Activated CD4-positive, alpha-beta memory T cell treated with anti-CD3 and anti-CD28 coated beads for 36 hours (primary cell): ENCODE measurements at places on chromosomes 7 and 10. TPM values are rescaled to one million over a fixed set of nuclear protein-coding genes. Genes with fewer than 3 reads are reported as not detected.

DNA sequence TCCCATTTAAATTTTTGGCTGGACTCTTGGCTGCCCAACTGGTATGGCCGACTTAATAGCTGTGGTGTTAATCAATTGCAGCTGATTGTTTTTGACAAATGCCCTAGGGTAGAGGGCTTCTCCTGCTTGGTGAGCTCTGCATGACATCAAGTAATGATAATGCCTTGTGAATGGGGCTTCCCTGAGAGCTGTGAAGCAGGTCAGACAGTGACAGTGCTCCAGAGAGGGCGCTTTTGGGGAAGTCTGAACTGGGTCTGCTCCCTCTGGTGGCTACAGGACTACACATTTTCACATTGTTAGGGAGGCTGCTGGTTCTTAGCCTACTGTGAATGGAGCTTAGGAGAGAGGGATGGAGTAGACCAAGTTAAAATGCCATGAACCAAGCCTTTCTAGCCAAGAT lies 98.8 kb downstream of the SDK1 start:
- no peaks in the 10 kb centered on the region for H3K36me3 ChIP-seq
- H3K4me3 ChIP-seq = no peak overlapping the region

DNA sequence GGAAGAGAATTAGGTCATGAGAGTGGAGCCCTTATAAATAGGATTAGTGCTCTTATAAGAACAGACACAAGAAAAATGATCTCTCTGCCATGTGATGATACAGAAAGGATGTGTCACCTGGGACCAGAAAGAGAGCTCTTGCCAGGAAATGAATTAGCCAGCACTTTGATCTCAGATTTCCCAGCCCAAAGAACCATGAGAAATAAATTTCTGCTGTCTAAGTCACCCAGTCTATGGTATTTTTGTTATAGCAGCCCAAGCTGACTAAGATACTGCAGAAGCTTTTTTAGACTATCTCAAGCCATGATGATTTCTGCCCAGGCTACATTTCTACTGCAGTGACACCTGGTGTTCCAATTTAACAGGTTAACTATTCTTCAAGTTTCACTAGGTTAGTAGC lies 84.8 kb downstream of the RSU1 start:
- peaks cover 69% of the 10 kb centered on the region for H3K36me3 ChIP-seq
- peaks cover 18% of the 10 kb centered on the region for H3K4me1 ChIP-seq
- no peaks in the 10 kb centered on the region for H3K27me3 ChIP-seq

GRCh38 chr10:73650537-73651331 lies 5.1 kb downstream of the SYNPO2L start:
- H3K27me3 ChIP-seq = no peaks in the 10 kb centered on the region
- H3K4me1 ChIP-seq = peaks cover 5% of the 10 kb centered on the region
- no peaks in the 10 kb centered on the region for H3K36me3 ChIP-seq
- H3K27ac ChIP-seq = no peak overlapping the region
- no peak overlapping the region for H3K4me3 ChIP-seq

- peaks cover 5% of the 10 kb centered on the region for H3K4me1 ChIP-seq
- peaks cover 12% of the 10 kb centered on the region for H3K27me3 ChIP-seq
- H3K27ac ChIP-seq = no peak overlapping the region
- no peak overlapping the region for H3K4me3 ChIP-seq
- DNase-seq = no peak
Observed at GRCh38 chr7:29156907-29157452, 10.6 kb upstream of the CPVL start.

GRCh38 chr7:1562597-1563051 lies 6.6 kb upstream of the TMEM184A start:
- DNase-seq = no peak
- peaks cover 4% of the 10 kb centered on the region for H3K4me1 ChIP-seq
- no peak overlapping the region for H3K4me3 ChIP-seq

DNA sequence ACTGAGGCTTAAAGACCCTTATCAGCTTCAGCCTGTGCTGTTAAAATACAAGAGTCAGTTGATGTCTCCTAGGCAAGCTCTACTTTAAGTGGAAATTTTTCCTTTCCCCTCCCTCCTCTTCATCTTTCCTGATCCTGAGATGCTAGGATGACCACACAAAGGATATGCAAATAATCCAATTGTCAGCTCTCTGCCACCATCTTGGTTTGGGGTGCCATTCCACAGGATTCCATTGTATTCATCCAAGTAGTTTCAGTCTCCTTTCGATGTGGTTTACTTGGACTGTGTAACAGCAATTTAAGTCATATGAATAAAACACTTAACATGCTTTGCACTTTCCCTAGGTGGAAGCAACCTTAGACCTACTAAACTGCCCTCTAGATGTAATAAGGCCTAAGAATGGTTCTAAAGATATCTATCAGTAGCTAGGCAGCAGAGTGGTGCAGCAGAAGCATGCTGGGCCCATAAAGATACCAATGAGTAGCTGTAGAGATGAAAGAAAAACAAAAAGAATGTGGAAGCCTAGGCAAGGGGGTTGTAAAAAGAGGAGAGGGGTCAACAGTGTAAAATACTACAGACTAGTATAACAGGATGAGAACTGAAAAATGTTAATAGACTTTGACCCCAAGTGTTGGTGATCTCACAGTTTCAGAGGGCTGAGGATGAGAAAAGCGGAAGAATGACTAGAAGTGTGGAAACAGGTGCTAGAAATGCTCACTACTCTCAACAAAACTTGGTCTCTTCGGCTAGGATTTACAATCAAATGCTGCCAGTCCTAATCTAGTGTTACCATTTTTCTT lies 2.4 kb upstream of the CFAP69 start:
- no peak for DNase-seq
- H3K27ac ChIP-seq = no peak overlapping the region
- H3K27me3 ChIP-seq = peaks cover 22% of the 10 kb centered on the region
- H3K36me3 ChIP-seq = no peaks in the 10 kb centered on the region
- no peak overlapping the region for H3K4me3 ChIP-seq

- no peaks in the 10 kb centered on the region for H3K27me3 ChIP-seq
- peaks cover 3% of the 10 kb centered on the region for H3K36me3 ChIP-seq
- peaks cover 43% of the 10 kb centered on the region for H3K4me1 ChIP-seq
- H3K27ac ChIP-seq = no peak overlapping the region
- H3K4me3 ChIP-seq = no peak overlapping the region
Observed at GRCh38 chr10:74035303-74035702, 37.4 kb downstream of the VCL start.

- peaks cover 12% of the 10 kb centered on the region for H3K4me1 ChIP-seq
- H3K27me3 ChIP-seq = peaks cover 7% of the 10 kb centered on the region
- DNase-seq = no peak
- no peak overlapping the region for H3K27ac ChIP-seq
Observed at GRCh38 chr10:103545366-103545765, 51.9 kb downstream of the NEURL1 start.

CUZD1 gene
- 1.0 TPM for total RNA-seq

TFEC gene
- total RNA-seq = not detected

DYNC1I1 gene
- total RNA-seq = not detected

COL17A1 gene
- not detected for total RNA-seq

PRSS37 gene
- not detected for total RNA-seq

CYP26C1 gene
- total RNA-seq = not detected

PAX4 gene
- not detected for total RNA-seq
